ENCODE measurements at places on chromosomes 16 and 17.
A peak's percentile ranks its signal among the peaks of the same experiment; 100 is the strongest.

DNA sequence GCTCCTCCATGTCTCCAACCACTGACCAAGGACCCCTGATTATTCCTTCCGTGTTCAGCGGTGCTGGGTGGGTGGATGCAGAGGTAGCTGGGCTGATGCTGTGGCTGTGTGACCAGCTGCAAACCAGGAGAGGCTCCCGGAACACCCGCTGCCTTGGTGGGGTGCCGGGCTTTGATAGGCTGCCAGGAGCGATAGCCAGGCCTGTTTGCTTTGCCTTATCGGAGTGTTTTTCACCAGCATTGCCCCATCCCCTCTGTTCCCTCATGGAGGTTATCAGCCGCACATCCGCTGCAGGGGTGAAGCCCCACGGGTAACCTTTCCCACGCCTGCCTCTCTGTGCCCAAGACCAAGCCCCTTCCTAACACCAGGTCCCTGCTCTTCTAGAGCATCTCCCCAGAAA is 354.3 kb downstream of the C16orf95 start:
- DNase-seq = no peak

DNA sequence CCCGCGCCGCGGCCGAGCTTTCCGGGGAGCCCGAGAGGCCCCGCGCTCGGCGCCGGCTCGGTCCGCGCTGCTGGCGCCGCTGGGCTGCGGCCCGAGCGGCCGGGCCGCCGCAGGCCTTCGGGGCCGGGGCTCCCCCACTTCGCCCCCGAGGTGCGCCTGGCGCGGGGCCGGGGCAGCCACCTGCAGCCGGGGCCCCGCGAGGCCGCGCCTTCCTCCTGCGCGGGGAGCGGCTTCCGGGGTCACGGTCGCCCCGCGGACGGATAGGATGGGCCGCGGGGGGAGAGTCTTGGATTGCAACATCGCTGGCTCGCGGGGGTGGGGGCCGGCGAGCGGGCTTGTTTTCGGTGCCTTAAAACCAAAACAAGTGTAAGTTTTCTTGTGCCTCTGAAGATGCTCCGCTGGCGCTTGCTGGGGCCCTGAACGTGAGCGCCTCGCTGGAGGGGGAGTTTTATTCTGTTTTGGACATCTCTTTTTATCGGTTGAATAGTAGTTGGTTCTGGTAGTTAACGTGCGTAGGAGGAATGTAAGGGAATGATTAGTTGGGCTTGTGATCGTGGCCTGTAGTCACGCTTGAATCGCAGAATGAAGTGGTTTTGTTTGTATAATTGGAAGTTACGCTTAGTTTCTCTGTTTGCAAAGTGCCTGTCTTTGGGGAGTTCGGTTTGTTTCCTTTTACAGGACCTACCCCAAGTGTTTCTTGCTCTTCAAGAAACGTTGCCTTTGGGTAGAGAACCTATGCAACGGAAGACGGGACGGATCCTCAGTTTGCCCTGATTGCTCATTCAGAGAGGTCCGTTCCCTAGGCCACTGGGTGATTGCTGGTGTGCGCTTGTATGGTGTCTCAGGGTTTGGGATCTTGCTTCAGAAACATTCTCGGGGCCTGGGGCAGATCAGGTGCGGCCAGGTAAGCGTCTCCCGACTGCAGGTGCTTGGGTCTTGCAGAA is 724 bp downstream of the UBE2I start:
- no peak for DNase-seq

DNA sequence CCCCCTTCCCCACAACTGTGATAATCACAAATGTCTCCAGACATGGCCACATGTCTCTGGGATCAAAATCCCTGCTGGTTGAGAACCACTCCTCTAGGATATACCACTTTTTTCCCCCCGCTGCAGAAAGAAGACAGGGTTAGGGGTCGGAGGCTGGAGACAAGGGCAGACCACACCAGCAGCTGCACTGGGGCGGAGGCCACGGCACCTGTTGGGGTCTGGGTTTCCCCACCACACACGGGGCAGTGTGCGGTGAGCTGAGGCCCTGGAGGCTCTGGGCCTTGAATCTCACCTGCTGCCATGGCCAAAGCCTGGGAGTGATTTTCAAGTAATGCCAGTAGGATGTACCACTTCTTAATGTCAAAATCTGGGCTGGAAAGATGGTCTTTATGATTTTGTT is 320.5 kb downstream of the SNX29 start:
- DNase-seq = no peak

DNA sequence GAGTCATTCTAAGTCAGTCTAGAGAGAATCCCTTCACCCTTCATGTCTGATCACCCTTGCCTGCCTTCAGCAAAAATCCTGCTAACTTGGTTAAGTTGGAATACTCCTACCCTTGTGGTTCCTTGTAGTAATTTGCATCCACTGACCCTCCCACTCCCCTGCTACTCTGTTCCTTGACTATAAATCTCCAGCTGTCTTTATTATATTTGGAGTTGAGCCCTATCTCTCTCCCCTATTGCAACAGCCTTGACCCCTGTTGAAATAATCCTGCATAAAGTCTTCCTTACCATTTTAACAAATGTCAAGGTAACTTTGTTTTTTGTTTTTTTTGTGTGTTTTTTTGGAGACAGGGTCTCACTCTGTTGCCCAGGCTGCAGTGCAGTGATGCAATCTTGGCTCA is 590.1 kb downstream of the WWOX start:
- DNase-seq = no peak

DNA sequence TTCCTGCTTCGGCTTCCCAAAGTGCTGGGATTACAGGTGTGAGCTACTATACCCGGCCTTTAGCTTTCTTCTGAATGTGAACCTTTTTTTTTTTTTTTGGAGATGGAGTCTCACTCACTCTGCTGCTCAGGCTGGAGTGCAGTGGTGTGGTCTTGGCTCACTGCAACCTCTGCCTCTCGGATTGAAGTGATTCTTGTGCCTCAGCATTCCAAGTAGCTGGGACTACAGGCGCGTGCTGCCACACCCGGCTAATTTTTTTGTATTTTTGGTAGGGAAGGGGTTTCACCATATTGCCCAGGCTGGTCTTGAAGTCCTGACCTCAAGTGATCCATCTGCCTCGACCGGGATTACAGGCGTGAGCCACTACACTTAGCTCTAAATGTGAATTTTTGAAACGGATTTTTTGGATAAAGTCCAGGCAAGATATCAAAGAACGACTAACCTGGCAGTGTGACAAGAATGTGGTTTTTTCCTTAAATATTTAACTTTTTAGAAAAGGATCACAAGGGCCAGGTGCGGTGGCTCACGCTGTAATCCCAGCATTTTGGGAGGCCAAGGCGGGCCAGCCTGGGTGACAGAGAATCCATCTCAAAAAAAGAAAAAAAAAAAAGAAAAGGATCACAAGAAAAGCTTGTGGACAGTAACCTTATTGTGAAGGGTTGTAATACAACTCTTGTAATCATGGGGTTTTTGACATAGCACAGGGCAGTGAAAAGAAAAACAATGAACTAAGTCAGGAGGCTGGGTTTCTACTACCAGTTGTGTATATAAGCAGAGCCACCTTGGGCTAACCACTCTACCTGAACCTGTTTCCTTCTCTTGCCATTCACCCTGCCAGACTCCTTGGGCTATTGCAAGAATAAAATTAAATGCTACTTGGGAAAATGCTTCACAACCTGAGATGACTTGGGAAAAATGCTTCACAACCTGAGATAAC is 6.2 kb downstream of the BRCA1 start:
- DNase-seq = no peak

- DNase-seq = no peak
Measured at GRCh38 chr17:64154313-64154695, 24.4 kb upstream of the ERN1 start.

- no peak for DNase-seq
Measured at GRCh38 chr16:85338989-85339685, 226.9 kb upstream of the CIBAR2 start.

DNA sequence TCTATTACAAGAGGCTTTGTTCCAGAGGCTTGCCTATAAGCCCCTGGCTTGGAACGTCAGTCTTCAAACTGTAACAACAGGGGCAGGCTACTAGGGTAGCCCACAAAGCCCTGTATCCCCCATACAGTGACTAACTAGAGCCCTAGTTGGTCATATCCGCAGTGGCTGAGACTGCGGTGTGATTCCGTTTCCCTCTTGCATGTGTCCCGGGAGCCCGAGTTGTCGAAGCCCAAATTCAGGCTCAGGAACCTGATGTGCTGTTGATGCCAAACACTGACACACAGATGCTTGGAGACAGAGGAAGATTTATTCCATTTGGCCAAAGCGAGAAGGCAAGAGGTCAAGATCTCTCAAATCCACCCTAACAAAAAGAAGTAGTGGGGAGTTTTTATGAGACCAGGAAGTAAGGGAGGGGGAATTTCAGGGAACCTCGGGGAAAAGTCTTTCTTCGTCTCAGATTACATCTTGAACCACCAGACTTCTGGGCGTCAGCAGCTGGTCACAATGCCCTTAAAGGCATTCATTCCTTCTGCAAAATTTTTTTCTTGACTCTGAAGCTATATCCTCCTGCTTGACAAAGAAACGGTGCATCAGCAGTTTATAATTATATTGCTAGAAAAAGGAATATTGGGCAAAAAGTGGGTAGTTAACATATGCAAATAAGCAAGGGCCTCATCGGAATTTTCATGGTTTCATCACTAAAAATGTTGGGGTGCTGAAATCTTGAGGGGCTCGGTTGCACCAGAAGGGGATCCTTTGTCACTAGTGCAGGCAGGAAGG is 879 bp downstream of the SLFN5 start:
- DNase-seq = peak; percentile 23

GRCh38 chr17:4949321-4950074 is 1.2 kb upstream of the PFN1 start:
- DNase-seq = peak; percentile 74

GRCh38 chr16:84065536-84066132 is 23.0 kb upstream of the SLC38A8 start:
- DNase-seq = peak; percentile 73

GRCh38 chr17:15436473-15437302 is 30.7 kb downstream of the CDRT4 start:
- DNase-seq = no peak

- no peak for DNase-seq
Measured at GRCh38 chr16:75718452-75718851, 7.8 kb downstream of the CPHXL start.

GRCh38 chr17:59893676-59894100 is 767 bp downstream of the RPS6KB1 start:
- DNase-seq = no peak

GRCh38 chr17:19877364-19877945 is 9.7 kb upstream of the ULK2 start:
- DNase-seq = no peak

DNA sequence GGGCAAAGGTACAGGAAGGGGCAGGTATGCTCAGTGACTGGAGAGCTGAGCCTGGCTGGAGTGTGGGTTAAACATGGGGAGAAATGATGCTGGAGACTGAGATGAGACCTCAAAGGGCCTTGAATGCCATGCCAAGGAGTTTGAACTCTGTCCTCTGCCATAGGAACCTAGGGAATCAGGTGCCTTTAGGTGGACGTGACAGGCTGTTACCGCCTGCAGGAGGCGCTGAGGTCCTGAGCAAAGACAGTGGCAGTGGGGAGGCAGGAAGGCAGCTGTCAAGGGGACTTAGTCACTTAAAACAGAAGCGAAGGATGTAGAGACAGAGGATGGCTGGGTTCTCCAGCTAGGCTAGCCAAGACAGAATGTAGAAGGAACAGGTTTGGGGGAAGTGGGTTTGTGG is 9.1 kb downstream of the PSMB3 start:
- peak; percentile 73 for DNase-seq

DNA sequence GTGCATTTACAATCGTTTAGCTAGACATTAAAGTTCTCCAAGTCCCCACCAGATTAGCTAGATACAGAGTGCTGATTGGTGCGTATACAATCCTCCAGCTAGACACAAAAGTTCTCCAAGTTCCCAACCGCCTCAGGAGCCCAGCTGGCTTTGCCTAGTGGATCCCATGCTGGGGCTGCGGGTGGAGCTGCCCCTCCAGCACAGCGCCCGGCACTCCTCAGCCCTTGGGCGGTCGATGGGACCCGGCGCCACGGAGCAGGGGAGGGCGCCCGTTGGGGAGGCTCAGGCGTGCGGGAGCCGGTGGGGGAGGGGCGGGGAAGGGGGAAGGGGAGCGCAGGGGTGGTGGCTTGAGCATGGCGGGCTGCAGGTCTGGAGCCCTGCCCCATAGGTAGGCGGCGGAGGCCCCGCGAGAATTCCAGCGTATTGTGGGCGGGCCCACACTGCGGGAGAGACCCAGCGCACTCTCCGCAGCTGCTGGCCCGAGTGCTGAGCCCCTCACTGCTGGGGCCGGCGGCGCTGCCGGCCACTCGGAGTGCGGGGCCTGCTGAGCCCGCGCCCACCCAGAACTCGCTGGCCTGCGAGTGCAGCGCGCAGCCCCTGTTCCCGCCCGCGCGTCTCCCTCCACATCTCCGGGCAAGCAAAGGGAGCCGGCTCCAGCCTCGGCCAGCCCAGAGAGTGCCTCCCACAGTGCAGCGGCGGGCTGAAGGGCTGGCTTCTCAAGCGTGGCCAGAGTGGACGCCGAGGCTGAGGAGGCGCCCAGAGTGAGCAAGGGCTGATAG is 907.5 kb downstream of the CDH8 start:
- DNase-seq = peak; percentile 25

- peak; percentile 71 for DNase-seq
Measured at GRCh38 chr17:73595479-73595878, 48.8 kb downstream of the SDK2 start.

DNA sequence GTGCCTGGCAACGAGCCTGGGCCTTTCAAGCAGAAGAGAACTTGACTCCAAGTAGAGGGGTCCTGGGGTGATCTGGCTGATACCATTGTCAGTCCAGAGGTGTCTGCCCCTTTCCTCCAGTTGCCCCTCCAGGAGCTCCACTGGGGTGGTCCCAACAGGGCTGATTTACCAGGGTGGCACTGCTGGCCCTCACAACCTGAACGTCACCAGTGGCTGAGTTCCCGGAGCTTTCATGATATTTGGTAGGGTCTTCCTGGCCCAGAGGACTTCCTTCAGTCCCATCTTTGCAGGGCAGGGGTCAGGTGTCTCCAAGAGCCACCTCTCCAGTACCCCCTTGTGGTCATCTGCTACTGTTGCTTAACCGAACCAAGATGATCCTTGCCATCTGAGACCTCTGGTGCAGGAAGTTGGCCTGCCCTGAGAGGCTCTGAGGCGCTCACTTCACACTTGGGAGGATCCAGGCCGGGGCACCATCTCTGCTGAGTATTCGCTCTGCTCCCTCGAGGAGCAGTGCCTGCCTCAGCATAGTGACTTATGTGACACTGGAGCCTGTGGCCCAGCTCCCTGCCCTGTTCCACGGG is 3.5 kb downstream of the LIMD2 start:
- DNase-seq = no peak

- peak; percentile 72 for DNase-seq
Measured at GRCh38 chr17:46979147-46979863, at the start of gene RPRML. Gene RPRML (minus strand): TSS chr17:46979253. CDS start chr17:46979007, 246 bp downstream.

- peak; percentile 36 for DNase-seq
Measured at GRCh38 chr17:40316571-40317344, 7.8 kb downstream of the RARA start.
